Central memory CD4-positive, alpha-beta T cell (primary cell): ENCODE measurements at places on chromosomes 2 and 18.

- DNase-seq, result no peak
These were observed 874.7 kb downstream of the NRXN1 start for GRCh38 chr2:50157279-50157678.

DNA sequence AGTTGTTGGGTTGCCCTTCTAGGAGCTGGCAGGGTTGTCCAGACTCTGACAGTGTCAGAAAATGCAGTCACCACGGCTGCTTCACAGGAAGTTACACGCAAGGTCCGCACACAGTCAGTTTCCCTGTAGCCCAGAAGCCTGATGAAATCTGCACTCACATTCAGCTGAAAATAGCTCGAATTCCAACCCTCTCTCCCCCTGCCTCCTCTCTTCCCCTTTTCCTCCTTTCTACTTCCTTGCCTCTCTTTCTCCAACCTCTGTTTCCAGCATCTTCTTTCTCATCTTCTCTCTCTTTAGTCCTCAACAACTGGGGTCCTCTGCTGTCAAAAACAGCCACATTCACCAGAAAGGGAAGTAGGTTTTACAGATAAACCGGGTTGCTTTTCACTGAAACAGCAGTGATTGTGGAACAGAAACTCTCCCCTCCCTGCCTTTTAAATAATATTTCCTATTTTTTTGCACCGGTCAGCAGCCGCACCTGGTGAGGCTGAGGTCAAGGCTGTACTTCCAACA, 69.3 kb downstream of the BCL11A start:
- DNase-seq, result no peak

DNA sequence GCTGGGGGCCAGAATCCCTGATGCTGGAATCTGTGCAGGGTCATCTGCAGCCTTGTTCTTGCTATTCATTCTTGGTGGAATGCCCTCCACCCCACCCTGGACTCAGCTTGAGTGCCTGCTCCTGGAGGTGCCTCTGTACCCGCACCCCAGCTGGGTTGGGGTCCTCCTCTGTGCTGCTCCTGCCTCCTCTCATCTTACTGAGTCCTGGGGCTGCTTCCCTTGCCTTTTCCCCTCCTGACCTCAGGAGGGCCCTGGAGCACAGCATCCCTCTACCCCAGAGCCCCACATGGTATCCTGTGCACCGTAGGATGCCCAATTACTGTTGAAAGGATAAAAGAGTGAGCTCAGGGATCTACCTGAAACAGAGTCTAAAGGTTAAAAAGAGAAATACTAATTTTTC, 81.6 kb downstream of the CIB4 start:
- DNase-seq, result no peak

DNA sequence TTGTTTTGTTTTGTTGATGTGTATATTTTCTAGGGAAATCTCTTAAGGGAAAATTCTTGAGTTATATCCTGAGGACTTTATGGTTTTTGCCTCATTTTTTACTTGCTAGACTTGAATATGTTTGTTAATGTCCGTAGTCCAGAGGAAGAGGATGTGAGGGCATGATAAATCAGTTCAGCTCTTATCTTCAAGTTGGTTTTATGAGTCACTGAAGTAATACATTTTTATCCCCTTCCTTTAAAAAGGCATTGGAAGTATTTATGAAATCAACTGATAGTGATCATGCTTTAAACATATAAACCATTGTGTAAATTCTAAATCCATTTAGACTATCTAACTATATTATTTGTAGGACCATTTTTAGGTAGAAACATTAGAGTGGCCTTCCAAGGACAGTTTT, 43.9 kb upstream of the CYBRD1 start:
- DNase-seq, result no peak

- no peak for DNase-seq
These were observed 117.7 kb downstream of the B3GNT2 start for GRCh38 chr2:62313449-62314227.

DNA sequence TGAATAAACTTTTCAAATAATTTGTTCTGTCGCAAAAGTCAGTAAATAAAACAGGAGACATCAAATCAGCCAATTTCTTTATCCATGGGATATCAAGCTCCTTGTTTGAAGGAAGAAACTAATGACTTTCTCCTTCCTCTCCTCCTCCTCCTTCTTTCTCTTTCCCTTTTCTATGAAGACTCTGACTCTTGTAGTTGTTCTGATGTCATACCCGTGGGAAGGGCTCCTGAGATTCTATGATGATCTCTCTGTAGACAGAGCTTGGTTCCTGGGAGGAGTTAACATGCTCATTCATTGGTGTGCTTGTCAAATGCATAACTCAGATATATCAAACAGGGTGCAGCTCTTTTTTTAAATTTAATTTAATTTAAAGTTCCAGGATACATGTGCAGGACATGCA, 118.7 kb upstream of the KCTD1 start:
- no peak for DNase-seq

GRCh38 chr2:158570869-158571268, 114.1 kb downstream of the PKP4 start:
- DNase-seq, result no peak

- no peak for DNase-seq
These were observed 594.9 kb upstream of the ID2 start for GRCh38 chr2:8086796-8087479.

- DNase-seq, result no peak
These were observed 56.1 kb upstream of the LYPD1 start for GRCh38 chr2:132726155-132726554.

GRCh38 chr2:26946841-26947784, 23.3 kb upstream of the MAPRE3 start:
- no peak for DNase-seq

DNA sequence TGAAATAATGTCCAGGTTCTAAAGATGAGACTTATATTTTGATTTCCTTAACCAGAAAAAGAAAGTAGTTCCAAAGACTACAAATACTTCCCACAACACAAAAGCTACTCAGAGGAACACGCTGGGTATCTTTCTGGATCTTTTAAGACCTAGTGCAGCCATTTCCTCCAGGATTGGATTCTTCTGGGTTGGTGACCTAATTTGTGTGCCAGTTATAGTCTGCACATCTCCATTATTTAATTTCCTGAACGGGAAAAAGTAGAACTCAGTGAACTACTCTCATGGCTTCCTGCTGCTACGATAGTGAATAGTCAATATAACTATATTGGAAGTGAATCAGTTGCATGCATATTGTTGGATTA, 1.5 kb downstream of the TMEM87B start:
- DNase-seq, result no peak

DNA sequence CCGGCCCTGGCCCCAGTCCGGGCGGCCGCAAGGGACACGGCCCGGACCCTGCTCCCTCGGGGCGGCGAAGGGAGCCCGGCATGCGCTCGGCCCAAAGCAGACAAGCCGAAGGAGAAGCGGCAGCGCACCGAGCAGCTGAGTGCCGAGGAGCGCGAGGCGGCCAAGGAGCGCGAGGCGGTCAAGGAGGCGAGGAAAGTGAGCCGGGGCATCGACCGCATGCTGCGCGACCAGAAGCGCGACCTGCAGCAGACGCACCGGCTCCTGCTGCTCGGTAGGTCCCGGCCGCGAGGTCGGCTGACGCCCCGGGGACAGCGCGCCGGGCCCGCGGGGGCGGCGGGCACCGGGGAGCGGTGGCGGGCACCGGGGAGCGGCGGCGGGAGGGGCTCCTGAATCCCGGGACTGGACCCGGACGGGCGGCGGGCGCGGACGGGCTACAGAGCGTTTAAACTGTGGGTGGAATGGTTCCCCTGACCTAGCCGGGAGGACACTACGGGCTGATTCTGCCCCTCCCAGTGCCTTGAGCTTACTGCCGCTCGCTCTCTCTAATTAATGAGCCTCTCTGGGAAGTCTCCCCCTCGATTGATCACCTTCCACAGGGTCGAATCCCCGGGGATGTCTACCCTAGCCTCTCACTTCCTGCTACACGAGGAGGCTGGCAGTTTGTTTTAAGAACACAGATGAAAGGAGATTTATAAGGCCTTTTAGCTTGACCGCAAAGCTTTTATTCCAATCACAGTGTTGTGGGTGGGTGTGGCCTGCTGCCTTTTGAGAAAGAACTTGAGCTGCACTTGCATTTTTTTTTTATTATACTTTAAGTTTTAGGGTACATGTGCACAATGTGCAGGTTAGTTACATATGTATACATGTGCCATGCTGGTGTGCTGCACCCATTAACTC, 853 bp downstream of the GNAL start:
- DNase-seq, result no peak

- DNase-seq, result no peak
These were observed 72.0 kb downstream of the KCNE4 start for GRCh38 chr2:223123855-223124610.

GRCh38 chr2:179424571-179424970, 159.9 kb upstream of the SESTD1 start:
- no peak for DNase-seq

DNA sequence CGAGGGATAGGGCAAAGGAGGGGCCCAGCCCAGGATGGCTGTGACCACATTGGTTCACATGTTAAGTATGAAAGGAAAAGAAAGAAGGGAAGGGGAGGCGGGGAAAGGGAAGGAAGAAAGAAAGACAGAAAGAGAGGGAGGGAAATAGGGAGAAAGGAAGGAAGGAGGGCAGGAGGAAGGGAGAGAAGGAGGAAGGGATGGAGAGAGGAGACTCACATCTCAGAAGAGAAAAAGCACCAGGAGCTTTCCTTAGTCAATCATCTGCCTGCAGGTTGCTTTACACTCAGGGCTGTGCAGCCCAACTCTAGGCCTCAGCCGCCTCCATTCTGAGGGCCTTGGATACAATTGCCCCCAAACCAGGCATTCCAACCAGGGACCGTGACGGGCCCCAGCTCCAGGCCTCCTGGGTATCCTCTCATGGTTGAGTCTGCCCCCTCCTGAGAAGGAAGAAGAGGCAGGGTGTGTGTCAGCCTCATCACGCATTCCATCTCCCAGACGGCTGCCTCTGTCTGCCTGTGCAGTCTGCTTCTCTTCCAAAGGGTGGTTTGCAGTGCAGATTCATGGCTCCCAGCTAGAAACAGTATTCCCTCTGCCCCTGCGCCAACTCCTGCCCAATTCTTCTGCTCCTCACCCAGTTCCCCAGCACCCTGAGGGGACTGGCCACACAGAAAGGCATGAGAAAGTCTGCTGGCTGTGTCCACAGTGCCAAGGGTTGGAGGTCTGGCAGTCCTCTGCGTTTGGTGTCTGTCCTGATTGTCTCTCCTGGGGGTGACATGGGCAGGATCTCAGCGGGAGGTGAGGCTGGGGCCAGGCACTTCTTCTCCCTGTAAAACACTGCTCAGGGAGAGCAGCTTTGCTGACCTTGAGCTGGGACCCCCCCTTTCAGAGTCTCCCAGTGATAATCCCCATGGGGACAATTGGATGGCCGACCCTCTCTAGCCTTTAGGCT, 163.3 kb downstream of the SMAD7 start:
- no peak for DNase-seq

- peak; percentile 61 for DNase-seq
These were observed 92.1 kb downstream of the TMEM18 start for GRCh38 chr2:584863-585823.

DNA sequence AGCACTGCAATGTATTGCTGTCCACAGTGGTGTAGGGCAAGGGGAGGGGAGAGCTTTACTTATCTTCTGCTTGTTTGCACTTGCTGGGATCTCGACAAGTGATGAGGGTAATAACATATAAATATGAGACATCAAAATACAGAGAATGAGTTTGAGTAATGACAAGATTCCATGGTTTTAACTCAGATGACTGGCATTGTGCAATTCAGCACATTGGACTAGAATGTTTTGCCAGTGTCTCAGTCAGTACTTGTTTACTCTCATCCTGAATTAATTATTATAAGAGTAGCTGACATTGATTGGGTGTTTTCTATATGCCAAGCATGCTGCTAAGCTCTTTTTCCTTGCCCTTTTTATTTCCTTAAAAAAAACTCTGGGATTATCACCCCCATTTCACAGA, 306.7 kb upstream of the MMADHC start:
- DNase-seq, result no peak

GRCh38 chr18:24427484-24427883, 1.0 kb downstream of the IMPACT start:
- no peak for DNase-seq

GRCh38 chr2:127638361-127639110, 7.4 kb upstream of the GPR17 start:
- no peak for DNase-seq

DNA sequence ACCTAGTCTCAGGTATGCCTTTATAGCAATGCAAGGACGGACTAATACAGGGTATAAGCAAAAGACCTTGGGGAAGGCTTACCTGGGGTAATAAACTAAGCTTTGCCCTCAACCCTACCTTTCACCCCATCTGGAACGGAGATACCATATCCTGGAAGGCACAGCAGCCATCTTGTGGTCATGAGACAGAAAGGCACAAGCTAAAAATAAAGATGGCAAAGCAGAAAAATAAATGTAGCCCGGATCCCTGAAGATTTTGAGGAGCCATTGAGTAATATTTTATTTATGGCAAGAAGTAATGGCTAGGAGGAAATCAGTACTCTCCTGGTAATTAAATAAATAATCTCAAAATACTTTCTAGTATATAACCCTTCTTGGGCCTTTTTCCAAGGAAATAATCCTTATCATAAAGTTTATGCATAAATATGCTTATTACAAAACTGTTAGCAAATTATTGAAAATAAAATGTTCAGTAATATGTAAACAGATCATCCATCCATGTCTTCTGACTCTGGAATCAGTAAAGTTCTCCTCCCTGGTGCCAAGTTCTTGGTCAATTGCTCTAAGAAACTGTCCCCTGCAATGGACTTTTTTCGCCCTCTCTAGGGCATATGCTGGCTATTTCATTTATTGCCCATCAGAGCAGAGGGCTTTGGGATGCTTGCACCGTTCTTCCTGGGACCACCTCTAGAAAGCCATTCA, 198.7 kb downstream of the SPP2 start:
- DNase-seq, result no peak

- DNase-seq, result no peak
These were observed 176.0 kb downstream of the ACKR3 start for GRCh38 chr2:236745420-236746210.

DNA sequence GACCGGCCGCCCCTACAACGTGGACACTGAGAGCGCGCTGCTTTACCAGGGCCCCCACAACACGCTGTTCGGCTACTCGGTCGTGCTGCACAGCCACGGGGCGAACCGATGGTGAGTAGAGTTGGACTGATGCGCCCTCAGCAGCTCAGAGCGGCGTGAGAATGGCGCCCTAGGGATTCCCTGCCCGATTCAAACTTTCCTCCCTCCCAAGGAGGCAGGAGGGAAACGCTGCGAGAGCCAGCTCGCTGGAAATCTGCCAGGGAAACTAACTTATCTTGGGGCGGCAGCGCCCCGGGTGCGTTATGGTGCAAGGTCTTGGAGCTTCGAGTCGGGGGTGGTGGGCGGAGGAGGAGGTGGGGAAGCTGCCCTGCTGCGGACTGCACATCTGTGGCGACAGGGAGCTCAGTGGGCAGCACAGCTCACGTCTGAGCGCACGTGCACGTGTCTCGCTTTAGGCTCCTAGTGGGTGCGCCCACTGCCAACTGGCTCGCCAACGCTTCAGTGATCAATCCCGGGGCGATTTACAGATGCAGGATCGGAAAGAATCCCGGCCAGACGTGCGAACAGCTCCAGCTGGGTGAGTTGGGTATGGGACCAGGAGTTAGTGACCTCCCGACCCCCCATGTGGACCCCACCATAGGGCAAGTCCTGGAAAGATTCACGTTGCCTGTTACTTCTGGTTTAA, 697 bp downstream of the ITGA4 start:
- DNase-seq, result peak; percentile 28

GRCh38 chr2:42169874-42170521, 845 bp downstream of the EML4 start:
- peak; percentile 23 for DNase-seq
